ENCODE measurements at places on chromosomes 7 and 10.

- no peak for DNase-seq
These were observed 47.3 kb downstream of the C10orf105 start for GRCh38 chr10:71671994-71672946.

GRCh38 chr7:21041252-21041651, 254.6 kb upstream of the SP8 start:
- DNase-seq: no peak

DNA sequence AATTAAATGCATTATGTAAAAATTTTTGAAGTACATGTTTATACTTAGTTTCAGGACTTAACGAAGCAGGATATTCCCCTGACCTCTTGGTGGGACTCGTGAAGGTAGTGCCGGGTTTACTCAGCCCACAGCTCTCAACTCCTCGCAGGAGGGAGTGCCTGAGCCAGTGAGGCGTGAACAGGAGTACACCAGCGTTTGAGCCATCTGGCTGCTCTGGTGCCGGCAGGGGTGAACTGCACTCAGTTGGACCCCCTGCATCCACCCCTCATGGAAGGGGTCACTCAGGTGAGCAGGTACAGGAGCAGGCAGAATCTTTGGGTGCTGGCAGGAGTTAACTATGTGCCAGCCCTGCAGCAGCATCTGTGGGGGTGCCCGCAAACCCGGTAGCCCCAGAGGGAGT, 625.1 kb upstream of the PCDH15 start:
- DNase-seq: no peak

DNA sequence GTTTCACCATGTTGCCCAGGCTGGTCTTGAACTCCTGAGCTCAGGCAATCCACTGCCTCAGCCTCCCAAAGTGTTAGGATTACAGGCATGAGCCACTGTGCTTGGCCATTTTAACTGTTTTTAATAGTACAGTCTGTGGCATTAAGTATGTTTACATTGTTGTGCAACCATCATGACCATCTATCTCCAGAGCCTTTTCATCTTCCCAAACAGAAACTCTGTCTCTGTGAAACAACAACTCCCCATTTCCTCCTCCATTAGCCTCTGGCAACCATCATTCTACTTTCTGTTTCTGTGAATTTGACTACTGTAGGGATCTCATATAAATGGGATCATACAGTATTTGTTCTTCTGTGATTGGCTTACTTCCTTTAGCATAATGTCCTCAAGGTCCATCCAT, 48.3 kb upstream of the SEPHS1 start:
- no peak for DNase-seq

DNA sequence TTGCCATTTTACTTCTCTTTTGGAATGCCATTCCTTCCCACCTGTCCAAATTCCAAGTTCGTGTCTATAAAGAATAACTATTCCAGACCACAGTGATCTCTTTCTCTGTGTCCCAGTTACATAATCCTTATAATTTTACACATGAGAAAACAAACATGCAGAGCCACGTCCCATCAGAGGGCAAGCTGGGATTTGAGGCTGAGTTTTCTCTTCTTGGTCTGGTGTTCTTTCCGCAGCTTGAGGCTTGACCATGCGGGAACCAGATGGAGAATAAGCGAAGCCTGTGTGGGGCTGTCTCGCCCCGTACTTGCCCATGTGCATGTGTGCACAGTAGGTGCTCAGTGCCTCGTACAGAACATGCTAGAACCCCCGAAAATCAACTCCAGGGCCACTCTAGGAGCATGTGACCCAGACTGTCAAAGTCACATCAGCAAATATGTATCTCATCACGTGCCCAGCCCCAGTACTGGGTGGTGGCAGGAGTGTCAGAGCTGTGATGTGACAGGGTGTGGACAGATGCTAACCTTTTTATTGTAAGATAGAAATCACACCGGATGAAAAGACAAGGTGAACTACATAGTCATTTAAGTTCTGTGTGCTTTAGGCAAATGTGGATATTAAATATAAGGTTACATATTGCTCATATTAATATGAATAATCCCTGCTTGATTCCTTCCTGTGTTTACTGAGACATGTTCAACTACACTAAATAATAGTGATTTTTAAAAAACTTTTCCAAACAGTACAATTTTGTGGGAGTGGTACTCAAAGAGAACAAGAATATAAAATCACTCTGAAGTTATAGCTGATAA, 3.2 kb downstream of the INSIG1 start:
- DNase-seq: peak; percentile 16

- DNase-seq: no peak
These were observed 73.1 kb downstream of the CLIP2 start for GRCh38 chr7:74362266-74362665.

DNA sequence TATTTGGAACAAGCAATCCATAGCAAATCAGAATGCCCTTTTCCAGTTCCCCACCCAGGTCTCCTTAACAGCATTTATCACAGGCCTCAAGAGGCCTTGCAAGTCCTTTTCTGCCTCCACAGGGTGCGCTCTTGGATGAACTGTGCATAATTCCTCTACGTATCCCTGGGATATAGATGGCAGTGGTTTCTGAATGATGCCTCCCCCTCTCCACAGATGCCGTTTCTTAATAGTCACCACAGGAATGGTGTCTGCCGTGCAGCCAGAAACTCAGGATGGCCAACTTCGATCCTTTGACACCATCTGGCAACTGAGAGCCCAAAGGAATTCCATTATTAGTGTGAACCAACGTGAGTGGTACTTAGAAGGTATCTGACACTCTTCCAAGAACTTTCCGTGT, 43.1 kb downstream of the JAZF1 start:
- DNase-seq: no peak

- DNase-seq: no peak
These were observed 91.4 kb upstream of the KLF6 start for GRCh38 chr10:3876350-3876962.

- no peak for DNase-seq
These were observed 356.3 kb downstream of the CXCL12 start for GRCh38 chr10:44028384-44029137.

- no peak for DNase-seq
These were observed 164.6 kb downstream of the PTEN start for GRCh38 chr10:88028072-88028471.

DNA sequence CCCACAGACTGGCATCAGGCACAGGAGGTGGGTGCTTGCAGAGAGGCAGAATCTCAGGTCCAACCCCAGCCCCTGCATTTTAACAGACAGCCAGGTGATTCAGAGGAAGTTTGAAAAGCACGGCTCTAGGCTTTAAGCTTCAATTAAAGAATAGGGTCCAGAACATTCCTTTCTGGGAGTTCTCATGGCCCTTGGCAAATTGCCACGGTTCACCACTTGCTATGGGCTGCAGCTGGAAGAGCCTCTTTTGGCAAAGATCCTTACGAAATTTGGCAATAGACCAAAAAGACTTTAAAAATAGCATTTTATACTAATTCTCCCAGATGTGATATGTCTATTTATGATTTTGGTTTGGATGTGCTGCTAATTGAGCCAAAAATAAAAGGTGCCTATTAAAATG, 148.1 kb downstream of the ITGA8 start:
- DNase-seq: no peak

GRCh38 chr10:77028042-77028441, 609.6 kb downstream of the KCNMA1 start:
- no peak for DNase-seq

DNA sequence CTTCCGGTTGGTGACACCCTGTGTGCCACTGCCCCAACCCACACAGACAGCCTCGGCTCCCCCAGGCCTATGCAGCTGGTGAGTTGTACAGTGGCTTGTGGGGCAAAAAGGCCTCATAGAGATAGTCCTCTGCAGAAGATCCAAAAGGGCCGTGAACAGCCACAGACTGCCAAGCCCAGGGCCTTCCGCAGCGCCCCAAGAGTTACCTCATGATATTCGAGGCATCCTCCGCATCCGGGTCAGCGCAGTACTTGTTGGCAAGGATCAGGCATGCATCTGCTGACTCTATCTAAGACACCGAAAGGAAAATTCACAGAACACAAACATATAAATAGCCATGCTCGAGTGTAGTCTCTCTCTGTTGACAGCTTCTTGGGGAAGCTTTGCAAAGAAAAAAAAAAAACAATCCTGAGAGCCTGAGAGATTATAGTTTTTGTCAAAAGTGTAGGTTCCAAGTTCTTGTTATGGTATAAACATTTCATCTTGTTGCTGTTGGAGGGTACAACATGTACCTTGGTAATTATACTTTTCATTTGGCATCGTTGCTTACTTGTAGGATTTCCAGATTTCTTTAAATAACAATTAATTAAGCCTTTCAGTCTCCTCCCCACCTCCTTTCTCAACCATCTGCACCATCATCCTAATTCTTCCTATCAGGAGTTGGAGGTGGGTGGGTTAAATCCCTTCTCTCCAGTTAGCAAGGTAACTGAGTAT, 553.0 kb downstream of the KCNMA1 start:
- no peak for DNase-seq

- no peak for DNase-seq
These were observed 238.4 kb downstream of the KCNMA1 start for GRCh38 chr10:77398986-77399755.

- no peak for DNase-seq
These were observed 48.7 kb downstream of the NAMPT start for GRCh38 chr7:106236065-106236464.

GRCh38 chr7:104538152-104538551, 209.7 kb downstream of the LHFPL3 start:
- no peak for DNase-seq

DNA sequence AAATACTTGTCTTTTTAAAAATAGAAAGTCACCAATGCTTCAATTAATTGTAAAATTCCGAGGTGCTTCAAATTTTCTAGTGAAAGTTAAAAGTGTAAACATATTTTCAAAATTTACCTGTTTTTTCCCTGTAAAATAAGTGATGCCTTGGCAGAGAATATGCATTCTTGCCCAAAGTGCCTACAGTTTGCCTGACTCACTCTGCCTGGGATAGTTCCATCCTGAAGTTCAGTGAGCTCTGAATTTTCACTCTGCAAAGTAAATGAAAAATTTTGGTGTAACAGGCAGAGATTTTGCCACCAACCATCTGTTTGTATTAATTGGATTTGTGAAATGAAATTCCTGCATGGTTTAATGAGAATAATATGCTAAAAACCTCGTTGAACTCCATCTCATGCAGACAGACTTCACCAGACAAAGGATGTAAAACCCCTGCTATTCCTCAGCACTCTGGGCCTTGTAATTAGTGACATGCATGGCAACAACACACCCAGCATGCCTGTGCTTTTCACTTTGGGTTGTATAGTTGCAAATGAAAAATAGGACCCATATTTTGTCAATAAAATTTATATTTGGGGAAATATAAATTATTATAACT, 117.4 kb upstream of the GNAI1 start:
- DNase-seq: no peak

DNA sequence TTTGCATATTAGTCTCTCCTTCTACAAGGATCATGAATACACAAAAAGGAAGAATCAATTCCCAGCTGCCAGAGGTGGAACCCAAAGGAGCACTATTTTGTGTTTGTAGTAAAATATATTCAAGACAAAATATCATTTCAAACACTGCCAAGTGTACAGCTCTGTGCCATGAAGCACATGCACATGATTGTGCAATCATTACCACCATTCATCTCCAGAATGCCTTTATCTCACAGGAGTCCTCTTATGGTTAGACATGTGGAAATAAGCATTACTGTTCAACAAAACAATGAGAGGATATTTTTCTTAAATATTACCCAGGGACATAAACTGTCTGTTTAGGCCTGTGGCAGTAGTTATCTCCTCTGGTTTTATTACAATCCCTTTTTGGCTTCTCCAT, 151.4 kb upstream of the PPP1R3A start:
- no peak for DNase-seq

GRCh38 chr7:114765331-114766040, 156.4 kb upstream of the MDFIC start:
- no peak for DNase-seq

DNA sequence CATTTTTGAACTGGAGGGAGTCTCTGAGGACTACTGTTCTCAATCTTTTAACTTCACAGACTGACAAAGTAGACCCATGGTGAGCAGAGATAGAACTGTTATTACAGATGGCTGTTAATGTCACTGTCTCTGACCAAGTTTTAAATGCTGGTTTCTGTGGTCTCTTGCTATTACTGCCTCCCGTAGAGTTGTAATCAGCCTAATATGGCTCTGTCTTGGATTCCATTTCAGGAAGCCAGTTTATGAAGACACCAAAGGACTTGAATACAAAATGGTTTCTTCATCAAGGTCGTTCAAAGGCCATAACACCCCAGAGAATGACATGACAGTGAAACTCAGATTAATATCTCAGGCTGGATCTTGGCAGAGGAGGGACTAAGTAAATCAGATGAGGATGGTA, 3.9 kb downstream of the SFRP4 start:
- DNase-seq: no peak

DNA sequence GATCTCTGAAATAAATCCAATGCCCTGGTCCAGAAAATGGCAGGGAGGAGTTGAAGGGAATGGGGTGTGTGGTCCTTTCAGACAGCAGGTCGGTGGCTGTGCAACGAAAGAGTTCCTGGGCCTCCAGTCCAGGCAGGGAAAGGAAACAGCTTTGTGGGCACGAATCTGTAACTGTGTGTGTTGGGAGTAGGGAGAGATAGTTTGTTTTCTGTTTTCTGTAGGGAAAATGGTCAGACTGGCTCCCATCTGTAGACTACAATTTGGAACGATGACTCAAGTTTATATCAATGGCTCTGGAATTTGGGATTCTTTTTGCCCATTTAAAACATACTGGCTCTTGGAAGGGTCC, 2.6 kb upstream of the HOXA9 start:
- no peak for DNase-seq

DNA sequence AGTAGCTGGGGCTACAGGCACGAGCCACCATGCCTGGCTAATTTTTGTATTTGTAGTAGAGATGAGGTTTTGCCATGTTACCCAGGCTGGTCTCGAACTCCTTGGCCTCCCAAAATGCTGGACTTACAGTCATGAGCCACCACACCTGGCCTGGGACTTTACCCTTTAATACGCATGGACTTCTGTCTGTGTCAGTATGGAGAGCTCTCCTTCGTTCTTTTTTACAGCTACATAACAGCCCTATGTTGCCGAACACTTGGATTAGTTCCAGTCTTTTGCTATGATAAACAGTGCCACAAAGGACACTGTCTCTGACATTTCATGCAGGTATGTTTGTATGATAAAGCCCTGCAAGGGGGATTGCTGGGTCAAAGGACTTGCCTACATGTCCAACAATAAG, 10.9 kb upstream of the OAT start:
- no peak for DNase-seq
